ENCODE measurements at places on chromosomes 4 and X.
A peak's percentile ranks its signal among the peaks of the same experiment; 100 is the strongest.

GRCh38 chr4:5952975-5953951 is 60.4 kb upstream of the CRMP1 start:
- no peak for DNase-seq

DNA sequence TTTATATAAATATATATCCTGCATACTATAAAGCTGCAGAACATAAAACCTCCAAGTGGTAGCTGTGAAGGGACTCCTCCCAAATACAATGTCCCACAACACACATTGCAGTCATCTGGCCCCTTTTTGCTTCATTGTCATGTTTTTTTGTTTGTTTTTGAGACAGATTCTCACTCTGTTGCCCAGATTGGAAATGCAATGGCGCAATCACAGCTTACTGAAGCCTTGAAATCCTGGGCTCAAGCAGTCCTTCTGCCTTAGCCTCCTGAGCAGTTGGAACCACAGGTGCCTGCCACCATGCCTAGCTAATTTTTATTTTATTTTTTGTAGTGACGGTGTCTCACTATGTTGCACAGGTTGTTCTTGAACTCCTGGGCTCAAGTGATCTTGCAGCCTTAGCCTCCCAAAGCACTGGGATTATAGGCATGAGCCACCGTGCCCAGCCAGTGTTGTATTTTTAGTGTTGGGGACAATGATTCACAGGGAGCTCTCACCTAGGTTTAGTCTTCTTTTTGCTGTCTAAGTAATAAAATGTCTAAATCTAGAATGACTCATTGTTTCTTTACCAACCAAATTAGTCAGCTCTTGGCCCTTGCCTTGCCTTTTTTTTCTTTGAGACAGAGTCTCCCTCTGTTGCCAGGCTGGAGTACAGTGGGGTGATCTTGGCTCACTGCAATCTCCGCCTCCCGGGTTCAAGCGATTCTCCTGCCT is 24.0 kb upstream of the XIAP start:
- no peak for DNase-seq

DNA sequence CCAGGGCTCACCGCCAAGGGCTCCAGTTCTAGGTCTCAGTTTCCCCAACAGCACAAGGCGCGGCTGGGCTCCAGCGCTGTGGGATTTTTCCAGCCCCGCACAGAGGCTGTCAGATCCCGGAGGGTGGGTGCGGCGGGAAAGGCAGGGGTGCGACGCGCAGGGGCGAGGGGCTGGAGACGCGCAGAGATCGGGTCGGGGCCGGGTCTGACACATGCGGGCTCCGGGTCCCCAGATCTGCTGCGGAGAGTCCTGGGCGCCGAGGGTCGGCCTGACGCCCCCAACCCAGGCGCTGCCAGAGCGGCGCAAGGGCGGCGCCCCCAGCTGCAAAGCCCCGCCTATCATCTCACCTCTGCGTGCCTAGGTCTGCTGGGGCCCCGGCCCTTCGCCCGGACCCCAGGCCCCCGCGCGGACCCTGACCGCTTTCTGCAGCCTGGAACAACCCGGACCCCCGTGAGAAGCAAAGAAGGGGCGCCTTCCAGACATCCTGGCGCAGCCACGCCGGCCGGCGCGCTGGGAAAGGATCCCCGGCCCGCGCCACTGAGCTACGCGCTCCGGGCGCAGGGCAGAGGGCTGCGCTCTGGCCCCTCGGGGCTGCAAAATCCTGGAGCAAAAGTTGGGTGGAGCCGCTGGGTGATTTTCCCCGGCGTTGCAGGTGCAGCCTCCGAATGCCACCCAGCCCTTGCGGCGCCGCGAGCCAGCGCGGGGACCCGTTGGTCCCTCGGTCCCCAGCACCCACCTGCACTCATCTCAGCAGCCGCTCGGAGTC is 486 bp downstream of the ABLIM2 start:
- peak; percentile 28 for DNase-seq

- DNase-seq: no peak
Observed at GRCh38 chrX:48451708-48452107, 18.4 kb downstream of the SLC38A5 start.

GRCh38 chrX:143788265-143788664 is 67.7 kb upstream of the SPANXN2 start:
- no peak for DNase-seq

- DNase-seq: no peak
Observed at GRCh38 chr4:114879916-114880669, 233.3 kb downstream of the NDST4 start.

GRCh38 chrX:114268643-114269042 is 315.2 kb upstream of the HTR2C start:
- DNase-seq: no peak

DNA sequence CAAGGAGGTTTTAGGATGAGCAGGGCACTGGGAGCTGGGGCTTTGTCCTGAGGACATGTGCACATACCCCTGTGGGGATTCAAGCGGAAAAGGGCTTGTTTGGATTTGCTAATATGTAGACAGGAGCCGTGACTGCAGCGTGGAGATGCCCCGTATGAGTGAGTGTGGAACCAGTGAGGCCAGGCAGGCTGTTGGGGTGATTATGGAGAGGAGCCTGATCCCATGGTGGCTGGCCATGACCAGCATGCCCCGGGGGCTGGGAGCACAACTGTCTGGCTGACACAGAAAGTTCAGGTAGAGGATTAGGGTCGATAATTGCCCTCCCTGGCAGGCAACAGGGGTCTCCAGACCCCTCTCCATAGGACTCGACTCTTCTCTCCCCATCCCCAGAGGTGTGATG is 68.8 kb upstream of the STX18 start:
- DNase-seq: no peak

GRCh38 chr4:185219551-185220344 is 10.3 kb downstream of the SNX25 start:
- DNase-seq: no peak

DNA sequence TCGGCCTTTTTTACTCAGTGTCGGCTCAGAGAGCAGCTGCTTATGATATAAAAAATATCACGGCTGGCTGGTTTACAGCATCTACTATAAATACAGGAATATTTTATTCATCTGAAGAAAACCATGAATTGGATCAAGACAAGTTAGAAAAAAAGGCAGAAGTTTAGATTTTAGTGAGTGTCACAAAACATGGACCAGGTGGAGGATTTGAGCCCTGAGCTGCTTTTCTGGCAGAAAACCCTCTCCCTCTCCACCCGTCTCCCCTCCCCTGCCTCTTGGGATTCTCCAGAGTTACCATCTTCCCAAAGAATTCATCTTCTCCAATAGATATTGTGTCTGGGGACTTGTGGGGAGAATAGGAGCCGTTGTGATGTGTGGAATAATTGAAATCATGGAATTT is 142.8 kb upstream of the RAI2 start:
- no peak for DNase-seq

DNA sequence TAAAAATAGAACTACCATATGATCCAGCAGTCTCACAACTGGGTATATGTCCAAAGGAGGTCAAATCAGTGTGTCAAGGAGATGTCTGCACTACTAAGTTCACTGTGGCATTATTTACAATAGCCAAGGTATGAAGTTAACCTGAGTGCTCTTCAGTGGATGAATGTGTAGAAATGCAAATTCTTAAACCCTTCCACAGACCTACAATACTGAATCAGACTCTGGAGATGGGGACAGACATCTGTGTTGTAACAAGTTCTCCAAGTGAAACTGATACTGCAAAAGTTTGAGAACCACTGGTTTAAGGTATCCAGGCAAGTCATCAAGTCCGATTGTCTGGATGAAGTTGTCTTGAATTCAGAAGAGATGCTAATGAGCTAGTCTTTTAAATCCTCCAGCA is 38.5 kb downstream of the SMAD1 start:
- no peak for DNase-seq

DNA sequence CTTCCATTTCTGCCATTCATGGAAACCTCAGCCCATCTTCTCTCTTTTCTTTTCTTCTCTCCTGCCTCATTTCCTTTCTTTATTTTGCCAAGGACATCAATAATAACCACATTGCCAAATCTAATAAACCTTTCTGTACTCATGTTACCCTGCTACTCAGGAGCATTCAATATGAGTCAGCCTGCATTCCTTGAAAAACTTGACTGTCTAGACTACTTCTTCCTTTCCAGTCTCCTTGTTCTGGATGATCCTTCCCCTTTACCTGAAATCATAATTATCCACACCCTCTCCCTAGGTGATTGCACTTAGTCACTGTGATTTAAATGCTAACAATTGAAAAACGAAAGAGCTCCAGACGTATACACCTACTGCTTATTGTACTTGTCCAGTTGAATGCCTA is 253.2 kb upstream of the CENPE start:
- DNase-seq: no peak

DNA sequence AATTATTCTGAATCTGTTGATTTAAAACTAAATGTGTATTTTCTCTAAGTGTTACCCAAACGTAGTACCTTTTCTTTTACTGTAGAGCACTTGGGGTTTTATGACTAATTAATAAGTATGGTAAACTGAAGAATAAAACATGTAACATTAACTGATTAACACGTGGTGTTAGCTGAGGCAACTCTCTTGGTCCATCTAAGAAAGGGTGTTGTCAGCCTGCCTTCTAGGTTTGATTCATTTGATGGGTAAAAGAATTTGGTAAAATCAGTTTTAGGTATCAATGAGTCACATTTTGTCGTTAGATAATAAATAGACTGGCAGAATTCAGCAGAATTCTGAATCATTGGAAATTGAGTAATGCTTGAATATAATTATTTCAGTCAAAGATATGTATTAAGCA is 99.7 kb downstream of the AFF1 start:
- DNase-seq: no peak

DNA sequence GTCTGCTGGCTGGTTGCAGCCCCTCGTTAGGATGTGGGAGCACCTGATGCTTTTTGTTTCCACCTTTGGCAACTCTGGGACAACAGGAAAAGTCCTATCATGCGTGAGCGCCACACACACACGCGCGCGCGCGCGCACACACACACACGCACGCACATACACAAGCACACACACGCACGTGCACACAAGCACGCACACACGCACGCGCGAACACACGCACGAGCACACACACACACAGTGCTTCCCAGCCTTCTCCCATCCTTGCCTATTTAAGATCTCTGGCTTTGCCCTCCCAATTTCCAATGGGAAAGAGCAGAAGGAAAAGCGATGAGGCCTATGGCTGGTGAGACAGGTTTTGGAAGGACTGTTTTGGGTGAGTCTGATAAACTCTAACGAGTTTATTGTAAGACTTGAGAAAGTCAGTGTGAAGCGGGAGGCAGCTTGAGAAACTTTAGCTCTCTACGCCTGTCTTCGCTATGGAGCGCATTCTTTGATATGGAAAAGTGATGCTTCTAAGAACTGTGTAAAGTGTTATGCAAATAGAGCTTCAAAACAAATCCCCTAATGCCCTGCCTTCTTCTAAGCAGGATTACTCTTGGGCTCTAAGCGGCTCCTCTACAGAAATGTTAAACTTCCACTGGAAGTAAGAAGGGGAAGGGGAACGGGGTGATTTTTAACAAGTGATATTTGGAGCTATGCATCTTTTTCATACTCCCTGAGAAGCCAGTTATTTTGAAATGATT is 11.8 kb downstream of the SUPT20HL1 start:
- no peak for DNase-seq

- DNase-seq: no peak
Observed at GRCh38 chr4:8391972-8392371, 48.6 kb downstream of the ACOX3 start.

DNA sequence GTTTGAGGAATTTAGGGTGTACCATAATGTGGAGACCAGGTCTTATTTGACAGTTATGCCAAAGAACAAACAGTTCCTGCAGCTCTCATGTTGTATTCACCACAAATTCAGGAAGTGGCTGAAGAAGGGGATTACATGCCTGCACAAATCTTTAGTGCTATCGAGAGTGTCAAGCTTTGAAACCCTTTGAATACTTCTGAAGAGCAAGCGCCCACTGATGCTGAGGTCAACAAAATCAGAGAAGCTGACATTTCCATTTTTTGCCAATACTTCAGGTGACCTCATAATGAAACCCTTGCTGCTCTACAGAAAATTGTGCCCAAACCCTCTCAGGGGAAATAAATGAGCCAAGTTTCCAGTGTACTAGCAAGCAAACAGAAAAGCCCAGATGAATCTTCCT is 28.4 kb downstream of the PAK3 start:
- no peak for DNase-seq

DNA sequence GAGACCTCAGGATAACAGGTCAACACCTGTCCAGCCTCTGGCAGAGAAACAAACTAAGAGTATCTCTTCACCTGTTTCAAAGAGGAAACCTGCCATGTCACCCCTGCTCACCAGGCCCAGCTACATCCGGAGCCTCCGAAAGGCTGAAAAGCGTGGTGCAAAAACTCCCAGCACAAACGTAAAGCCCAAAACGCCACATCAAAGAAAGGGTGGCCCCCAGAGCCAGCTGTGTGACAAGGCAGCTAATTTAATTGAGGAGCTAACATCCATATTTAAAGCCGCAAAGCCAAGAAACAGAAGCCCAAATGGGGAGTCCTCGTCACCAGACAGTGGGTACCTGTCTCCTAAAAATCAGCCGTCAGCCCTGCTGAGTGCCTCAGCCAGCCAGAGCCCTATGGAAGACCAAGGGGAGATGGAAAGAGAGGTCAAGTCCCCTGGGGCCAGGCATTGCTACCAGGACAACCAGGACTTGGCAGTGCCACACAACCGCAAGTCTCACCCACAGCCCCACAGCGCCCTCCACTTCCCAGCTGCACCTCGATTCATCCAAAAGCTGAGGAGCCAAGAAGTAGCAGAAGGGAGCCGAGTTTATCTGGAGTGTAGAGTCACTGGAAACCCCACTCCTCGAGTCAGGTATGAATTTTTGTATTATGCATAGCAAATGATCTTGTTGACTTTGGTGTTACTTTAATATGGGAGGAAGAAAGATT is 15.1 kb downstream of the PALLD start:
- DNase-seq: no peak

- DNase-seq: no peak
Observed at GRCh38 chr4:138267835-138268234, 25.7 kb upstream of the SLC7A11 start.

DNA sequence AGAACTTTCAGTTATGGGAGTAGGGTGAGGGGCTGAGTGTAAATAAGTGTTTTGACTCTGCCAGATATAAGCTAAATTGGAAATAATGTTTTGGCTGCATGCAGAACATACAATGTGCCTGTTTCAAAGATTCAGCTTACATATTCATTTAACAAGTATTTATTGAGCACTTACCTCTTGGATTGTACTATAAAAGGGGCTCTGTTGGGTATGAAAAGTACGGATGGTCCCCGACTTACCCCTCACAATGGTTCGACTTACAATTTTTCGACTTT is 799 bp upstream of the AIFM1 start:
- DNase-seq: no peak

All from endothelial cell (in vitro differentiated cells).